Gastrocnemius medialis (tissue), 4 donors: ENCODE measurements at places on chromosomes 5 and 9.
A peak's percentile ranks its signal among the peaks of the same experiment; 100 is the strongest.

GRCh38 chr5:33892620-33893137 lies 889 bp upstream of the ADAMTS12 start:
- DNase-seq = no peak

DNA sequence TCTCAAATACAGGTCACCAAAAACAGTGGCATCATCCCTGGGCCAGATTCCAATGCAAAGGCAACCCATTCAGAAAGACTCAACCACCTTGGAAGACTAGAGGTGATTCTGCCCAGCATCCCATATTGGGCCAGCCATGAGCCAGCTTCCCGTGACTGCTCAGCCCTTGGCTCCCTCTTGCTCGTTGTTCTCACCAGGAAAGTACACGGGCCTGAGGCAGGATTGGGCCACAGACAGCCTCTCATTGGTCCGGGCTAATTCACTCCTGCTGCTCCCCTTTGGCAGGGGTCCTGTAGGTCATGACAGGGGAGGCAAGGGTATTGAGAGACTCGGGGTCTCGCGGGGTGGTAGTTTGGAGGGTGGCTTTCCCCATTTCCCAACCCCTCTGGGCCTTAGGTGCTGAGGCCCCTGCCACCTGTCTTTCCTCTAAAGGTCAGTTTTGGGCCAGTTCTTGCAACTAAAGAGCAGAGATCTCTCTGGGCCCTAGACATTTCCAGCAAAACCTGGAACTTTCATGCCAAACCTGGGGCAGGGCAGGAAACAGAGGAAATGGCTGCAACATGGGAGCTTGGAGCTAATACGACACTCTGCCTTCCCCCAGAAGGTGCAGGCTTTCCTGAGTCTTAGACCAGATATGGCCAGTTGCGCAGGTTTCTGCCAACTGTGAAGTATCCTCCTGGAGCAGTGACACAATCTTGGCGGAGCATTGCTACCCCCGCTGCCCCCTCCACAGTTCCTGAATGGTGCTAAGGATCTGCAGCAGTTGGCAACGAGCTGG lies 22.0 kb upstream of the FGFR4 start:
- DNase-seq = no peak

- no peak for DNase-seq
Measured at GRCh38 chr5:40401284-40402006, 278.3 kb upstream of the PTGER4 start.

- DNase-seq = no peak
Measured at GRCh38 chr5:115490596-115490995, 54.0 kb downstream of the FEM1C start.

- DNase-seq = no peak
Measured at GRCh38 chr9:135251331-135251761, 163.9 kb downstream of the OLFM1 start.

DNA sequence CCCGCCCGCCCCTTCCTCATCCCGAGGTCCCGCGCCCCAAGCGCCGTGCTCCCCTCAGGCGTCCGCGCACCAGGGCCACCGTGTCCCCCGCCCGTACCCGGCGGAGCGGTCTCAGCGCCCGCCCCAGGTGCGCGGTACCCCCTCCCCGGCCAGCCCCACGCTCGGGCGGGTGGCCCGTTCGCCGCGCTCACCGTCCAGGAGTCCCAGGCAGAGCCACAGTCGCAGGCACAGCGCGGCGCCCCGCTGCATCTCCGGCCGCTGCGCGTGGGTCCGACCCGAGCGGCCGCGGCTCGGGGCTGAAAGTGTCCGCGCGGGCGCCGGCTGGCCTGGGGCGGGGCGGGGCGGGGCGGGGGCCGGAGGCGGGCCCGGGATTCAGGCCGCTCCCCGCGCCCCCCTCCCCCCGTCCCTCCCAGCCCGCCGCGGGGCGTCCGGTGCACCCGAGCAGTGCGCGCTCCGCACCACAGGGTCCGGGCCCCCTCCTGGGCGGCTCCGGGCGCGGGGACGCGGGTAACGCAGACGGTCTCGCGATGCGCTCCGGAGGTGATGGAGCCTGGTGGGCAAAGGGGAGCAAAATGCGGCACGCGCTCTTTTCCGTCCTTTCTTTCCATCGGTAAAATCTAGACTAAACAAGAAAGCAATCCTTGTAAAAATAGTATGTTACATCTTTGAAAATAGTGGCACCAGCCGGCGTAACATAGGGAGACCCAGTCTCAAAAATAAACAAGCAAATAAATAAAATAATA lies at the start of gene FLT4:
FLT4 (minus strand) TSS at position 304 of the 743 bp plus-strand sequence; CDS start at position 249, 55 bp downstream.
- DNase-seq = no peak

GRCh38 chr5:74174366-74174765 lies 466.2 kb downstream of the ENC1 start:
- DNase-seq = no peak

GRCh38 chr5:130333089-130333488 lies 428.8 kb downstream of the CHSY3 start:
- DNase-seq = no peak

DNA sequence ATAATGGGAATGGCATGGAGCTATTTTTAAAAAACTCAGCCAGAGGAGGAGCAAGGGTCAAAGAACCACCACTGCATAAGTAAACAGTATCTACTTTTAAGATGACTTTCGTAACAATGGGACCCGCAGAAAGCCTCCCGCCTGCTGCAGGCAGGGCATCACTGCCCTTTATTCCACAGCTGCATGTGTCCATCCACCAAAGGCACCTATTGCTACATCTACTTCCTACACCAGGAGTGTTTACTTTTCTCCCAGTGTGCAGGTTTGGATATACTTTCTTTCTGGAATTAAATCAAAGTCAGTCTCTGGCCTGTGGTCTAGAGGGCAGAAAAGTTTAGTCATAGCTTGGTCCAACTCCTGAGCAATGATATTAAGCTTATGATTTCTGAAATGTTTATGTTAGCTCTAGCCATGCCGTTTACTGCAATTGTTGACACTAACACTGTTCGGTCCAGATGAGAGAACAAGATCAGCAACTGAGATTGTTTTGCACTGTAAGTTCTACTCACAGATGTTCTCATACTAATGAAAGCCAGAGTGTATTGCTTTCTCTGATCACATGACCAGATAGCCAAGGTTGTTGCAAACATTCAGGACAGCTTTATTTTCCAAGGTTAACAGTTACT lies 391.5 kb downstream of the FGF10 start:
- DNase-seq = no peak

GRCh38 chr9:91047529-91047928 lies 245.9 kb downstream of the SYK start:
- DNase-seq = peak; percentile 58

GRCh38 chr5:64206653-64207052 lies 41.0 kb downstream of the RNF180 start:
- no peak for DNase-seq

DNA sequence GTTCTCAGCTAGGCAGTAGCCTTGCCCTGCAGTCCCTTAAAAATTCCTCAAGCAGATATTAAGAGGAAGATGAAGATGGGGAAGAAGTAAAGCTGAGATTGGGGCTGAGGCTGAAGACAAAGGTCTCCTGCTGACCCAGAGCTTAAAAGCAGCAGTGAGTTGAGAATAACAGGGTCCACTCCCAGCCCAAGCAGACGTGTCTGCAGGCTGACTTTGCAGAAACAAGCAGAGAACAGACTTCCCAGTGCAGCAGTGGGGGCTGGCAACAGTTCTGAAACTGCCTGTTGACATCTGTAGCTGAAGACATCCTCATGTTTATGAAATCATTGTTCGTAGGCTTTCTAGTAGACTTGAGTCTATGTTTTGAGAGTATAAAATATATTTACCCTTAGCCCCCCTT lies 1.1 kb downstream of the CTXN3 start:
- no peak for DNase-seq

DNA sequence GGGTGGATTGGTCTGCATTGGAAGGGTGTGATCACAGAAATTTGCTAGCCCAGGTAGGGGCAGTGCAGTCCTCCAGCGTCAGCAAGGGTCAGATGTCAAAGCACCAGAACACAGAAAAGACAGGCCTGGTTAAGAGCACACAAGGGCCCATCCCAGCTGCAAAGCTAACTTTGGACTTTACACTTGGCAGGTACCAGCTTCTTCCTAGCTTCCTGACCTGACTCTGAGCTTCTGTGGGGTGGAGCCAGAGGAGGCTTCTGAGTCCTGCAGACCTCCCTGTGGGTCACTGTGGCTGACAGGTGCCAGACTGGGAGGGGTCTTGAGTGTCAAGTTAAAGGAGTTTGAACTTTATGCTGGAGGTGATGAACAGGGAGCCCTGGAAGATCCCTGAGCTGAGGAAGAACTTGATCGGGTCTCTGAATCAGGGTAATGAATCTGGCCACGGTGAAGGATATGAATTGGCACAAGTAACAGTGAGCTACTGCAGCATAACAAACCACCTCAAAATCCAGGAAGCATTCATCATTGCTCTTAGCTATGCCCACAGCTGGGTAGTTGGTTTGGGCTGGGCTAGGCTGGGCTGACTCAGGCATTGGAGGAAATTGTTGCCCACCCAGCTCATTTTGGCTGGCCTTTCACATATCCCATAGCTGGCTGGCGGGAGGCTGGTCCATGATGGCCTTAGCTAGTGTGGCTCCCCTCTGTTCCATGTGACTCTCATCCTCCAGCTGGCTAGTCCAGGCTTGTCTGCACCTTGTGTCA lies 63.4 kb downstream of the BARX1 start:
- DNase-seq = no peak

- DNase-seq = no peak
Measured at GRCh38 chr5:33470544-33470943, 29.8 kb downstream of the TARS1 start.

GRCh38 chr5:39640552-39640951 lies 215.8 kb upstream of the DAB2 start:
- DNase-seq = no peak

DNA sequence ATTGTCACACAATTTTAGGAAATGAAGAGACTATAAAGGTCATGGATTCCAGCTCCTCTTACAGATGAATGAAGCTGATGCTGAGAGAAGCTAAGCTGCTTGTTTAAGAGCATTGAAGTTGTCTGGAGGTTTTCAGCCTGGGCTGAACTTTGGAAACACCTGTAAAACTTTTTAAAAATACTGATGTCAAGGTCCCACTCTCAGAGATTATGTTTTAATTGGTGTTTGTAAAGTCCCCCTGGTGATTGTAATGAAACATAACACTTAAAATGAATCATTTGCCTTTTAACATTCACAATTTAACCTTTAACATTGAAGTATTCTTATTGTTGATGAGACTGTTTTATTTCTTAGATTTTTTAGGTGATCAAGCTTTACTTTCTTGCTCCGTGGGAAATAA lies 16.4 kb downstream of the RAD23B start:
- no peak for DNase-seq

DNA sequence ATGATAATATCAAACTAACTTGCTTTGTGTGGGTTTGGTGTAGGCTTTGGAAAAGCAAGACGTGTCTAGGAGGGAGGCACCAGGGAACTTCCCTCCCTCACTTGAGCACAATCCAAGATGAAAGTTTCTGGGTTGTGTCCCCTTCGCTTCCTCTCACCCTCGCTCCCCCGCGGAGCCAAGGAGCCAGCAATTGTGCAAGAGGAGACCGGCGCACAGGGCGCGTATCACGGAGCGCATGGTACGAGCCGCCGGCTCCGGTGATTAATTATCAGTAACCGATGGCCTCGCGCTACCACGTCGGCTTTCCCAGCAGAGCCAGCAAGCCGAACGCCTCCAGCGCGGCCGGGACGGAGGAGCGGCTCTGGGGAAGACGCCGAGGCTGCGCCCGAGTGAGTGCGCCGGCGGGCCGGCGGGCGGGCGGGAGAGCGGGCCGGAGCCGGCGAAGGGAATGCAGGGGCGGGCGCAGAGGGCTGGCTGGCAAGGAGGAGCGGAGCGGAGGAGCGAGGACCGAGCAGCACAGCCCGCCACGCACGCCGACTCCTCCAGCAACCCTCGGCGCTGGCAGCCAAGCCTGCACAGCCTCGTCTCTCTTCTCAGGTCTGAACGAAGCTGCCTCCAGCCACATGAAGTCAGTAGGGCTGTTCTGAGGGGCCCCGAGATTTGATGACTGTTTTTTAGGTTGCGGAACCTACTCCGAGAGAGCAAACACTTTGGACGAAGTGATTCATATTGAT lies 143.6 kb downstream of the BNC2 start:
- peak; percentile 75 for DNase-seq

DNA sequence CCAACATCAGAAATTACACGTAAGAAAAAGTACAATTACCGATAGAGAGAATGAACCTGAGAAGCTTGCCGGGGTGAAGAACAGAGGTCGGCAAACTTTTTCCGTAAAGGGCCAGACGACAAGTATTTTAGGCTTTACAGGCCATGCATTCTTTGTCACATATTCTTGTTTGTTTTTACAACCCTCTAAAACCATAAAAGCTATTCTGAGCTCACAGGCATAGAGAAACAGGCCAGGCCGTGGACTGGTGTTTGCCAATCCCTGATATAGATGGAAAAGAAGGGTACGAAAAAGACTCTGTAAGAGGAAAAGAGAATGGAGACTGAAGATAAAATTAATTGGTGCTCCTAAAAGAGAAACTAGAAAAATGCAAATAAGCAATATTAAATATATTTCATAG lies 15.4 kb downstream of the SFXN1 start:
- DNase-seq = no peak

DNA sequence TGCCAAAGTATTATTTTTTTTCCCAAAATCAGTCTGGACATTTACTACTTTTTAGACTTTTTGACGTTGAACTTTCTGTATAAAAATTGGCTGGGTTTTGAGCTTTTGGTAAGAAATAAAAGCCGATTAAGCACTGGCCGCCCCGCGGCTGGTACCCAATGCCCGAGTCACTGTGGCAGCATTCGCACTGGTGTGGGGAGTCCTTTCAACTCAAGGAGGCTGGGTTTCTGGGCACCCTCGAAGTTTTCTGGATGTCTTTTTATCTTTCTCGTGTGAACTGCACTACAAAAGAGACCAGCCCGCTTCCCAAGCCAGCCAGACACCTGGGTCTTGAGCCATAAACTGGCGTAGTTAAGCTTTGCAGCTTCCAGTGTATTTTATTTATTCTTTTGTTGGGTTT lies 72.0 kb upstream of the OTULINL start:
- no peak for DNase-seq

GRCh38 chr5:33738097-33738496 lies 153.7 kb downstream of the ADAMTS12 start:
- no peak for DNase-seq

DNA sequence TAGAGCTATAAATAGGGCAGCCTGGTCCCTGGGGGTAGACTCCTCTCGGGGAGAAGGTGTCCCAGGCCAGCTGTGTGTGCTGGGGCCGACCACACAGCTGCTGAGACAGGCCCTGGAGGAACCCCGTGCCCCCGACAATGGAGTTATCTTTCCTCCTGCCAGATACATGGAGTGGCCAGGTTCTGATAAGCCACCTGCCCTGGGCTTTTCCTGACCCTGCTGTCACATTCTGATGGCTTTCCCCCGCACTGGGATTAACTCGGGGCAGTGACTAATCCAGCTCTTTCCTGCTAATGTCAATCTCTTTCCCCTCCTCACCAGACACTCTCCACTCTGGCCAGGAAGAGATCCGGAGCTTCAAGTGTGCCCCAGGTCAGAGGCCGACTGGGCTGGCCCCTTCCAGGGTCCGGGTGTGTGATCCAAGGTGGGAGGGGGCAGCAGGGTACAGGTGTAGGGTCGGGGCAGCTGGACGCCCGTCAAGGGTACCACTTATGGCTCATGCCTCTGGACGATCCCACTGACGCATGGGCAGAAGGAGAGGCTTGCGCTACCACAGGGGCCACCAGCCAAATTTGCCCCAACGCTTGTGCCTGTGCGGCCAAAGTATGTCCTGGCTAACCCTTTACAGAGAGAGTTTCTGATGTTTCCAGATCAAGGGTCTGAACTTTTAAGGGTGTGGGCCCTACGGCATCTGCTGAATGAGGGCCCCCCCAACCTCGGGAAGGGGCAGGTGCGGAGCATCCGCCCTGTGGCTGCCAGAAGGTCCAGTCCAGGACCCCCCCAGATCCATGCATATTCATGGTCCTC lies 20.6 kb upstream of the COL5A1 start:
- DNase-seq = no peak
